Upper lobe of right lung (tissue), 1 donor: ENCODE measurements at places on chromosomes 4 and X. TPM values are rescaled to one million over a fixed set of nuclear protein-coding genes. Genes with fewer than 3 reads are reported as not detected.

GRCh38 chr4:30719454-30720020, 632 bp upstream of the PCDH7 start:
- no peak for DNase-seq

- DNase-seq = no peak
Observed at GRCh38 chr4:141179474-141180373, 41.0 kb upstream of the ZNF330 start.

GRCh38 chr4:183289688-183290087, 30.4 kb downstream of the CLDN22 start:
- no peak for DNase-seq

GRCh38 chr4:26032142-26032541, 118.1 kb downstream of the SMIM20 start:
- no peak for DNase-seq

- DNase-seq = no peak
Observed at GRCh38 chrX:120823556-120823955, 52.1 kb downstream of the CT47B1 start.

GRCh38 chr4:179415847-179416223, 1973.6 kb upstream of the AGA start:
- DNase-seq = no peak

DNA sequence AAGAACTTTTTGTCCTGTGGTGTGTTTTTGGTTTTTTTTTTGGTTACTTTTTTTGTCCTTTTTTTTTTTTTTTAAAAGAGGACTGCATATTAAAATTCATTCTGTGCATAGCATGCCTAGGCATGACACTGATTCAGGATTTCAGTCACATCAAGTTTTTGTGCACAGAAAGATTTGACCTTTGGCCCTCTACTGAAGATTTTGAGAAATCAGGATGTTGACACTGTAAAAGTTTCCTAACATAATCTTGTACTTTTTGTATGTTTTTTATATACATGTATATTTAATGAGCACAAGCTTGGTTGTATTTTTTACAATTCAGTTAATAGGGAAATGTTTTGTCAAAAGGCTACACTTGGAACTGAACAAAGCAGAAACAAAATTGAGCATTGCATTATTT, 100.0 kb upstream of the DDX3X start:
- DNase-seq = no peak

Gene CT45A10
- total RNA-seq = not detected
